ENCODE measurements at places on chromosomes 7 and 10. TPM values are rescaled to one million over a fixed set of nuclear protein-coding genes. Genes with fewer than 3 reads are reported as not detected.

DNA sequence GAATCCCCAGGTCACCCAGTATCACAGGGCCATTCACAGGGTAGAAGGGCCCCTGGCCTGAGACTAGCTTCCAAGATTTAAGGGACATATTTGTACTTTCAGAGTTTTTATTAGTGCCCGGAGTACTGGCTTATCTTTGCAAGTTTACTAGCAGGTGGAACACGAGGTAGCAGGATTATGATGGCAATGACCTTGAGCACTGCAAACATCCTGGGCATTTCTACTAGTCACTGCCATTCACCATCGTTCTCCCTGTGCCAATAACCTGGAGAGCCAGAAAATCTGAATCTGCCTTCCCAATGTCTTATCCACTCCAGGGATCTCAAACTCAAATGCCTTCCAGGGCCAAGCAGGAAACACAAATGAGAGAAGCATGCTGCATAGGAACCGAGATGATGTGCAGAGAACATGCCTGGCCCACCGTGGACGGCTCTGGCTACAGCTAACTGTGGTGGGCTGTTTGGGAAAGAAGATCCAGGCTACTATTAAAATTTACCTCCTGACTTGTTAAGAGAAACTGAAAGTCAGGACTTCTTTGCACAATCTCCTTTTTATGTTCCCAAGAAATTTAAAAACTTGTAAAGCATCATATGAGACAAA lies 16.7 kb downstream of the FAM53B start:
- no peak for DNase-seq

The RARRES2 gene
- total RNA-seq, result not detected

The SUN3 gene
- not detected for total RNA-seq

The NPFFR1 gene
- total RNA-seq, result not detected

Measured in pulmonary artery endothelial cell (primary cell).